ENCODE measurements at places on chromosomes 3 and 15.

GRCh38 chr3:52492059-52492458 is 3.1 kb upstream of the STAB1 start:
- no peak for DNase-seq

GRCh38 chr3:15768421-15769255 is 29.1 kb downstream of the ANKRD28 start:
- no peak for DNase-seq

GRCh38 chr3:187763850-187764648 is 18.8 kb upstream of the BCL6 start:
- DNase-seq: no peak

GRCh38 chr3:189027626-189028155 is 144.1 kb upstream of the TPRG1 start:
- DNase-seq: no peak

DNA sequence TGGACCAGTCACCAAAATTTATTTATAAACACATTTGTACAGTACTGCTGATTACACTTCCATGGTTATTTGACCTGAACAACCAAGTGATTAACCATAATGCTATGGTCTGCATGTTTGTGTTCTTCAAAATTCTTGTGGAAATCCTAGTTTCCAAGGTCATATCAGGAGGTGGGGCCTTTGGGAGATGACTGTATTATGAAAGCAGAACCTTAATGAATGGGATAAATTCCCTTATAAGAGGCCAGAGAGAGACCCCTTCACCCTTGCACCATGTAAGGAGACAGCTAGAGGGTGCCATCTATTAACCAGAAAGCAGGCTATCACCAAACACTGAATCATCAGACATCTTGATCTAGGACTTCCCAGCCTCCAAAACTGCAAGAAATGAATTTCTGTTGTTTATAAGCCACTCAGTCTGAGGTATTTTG is 1.9 kb downstream of the SCAPER start:
- DNase-seq: no peak

- DNase-seq: no peak
These were observed 21.7 kb downstream of the SEMA3G start for GRCh38 chr3:52423173-52423572.

GRCh38 chr3:181718987-181719911 is 7.5 kb downstream of the SOX2 start:
- no peak for DNase-seq

DNA sequence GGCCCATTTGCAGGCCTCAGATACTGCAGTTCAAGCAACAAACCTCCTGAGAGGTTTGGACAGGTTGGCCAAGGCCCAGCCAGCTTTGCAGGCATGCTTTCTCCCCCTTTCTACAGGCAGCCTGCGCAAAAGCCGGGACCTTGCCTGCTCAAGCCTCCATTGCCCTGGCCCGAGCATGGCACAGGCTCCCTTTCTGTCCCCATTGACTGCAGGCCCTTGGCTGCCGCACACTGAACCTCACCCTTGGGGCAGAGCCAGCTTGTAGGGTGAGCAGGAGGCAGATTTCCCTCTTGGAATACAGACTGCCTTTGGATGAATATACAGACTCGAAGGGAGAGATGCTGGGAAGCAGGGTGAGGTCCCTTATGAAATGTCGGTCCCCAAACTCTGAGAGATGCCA is 461.7 kb upstream of the PROK2 start:
- no peak for DNase-seq

All from activated T-cell treated with anti-CD3 and anti-CD28 coated beads for 24 hours (primary cell).